ENCODE measurements at places on chromosomes 2 and 18. TPM values are rescaled to one million over a fixed set of nuclear protein-coding genes. Genes with fewer than 3 reads are reported as not detected.

GRCh38 chr2:929925-930324 is 20.7 kb upstream of the SNTG2 start:
- DNase-seq: no peak

DNA sequence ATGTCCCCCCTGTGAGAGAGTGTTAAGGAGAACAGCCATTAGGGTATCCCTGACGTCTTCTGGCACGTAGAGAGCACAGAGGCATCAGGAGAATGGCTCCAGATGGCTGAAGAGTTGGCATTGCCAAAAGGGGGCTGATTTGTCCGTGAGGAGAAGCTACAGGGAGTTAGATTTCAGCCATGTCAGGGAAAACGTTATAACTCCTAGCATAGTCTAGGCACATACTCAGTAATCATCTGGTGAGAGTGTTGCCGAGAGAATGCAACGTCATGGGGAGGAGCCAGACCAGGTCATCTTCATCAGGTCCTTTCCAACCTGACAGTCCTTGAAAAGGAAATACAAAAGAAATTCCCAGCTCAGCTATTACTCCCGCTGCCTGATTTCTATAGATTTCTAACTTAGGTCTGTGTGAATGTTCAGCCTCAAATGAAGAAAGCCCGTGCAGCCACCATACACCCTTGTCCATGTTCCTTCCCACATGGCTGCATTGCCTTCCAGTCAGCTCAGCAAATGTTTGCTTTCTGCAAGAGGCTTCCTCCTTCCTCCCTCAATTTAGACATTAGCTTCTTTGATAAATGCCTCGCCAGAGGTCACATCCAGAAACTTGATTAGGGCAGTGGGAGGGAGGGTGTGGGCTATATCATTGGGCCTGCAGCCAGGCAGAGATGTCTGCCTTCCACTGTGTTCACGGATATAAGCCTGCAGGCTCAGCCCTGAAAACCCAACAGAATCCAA is 93.0 kb downstream of the STPG4 start:
- DNase-seq: no peak

THUMPD2 gene
- 7.2 TPM for total RNA-seq

DNA sequence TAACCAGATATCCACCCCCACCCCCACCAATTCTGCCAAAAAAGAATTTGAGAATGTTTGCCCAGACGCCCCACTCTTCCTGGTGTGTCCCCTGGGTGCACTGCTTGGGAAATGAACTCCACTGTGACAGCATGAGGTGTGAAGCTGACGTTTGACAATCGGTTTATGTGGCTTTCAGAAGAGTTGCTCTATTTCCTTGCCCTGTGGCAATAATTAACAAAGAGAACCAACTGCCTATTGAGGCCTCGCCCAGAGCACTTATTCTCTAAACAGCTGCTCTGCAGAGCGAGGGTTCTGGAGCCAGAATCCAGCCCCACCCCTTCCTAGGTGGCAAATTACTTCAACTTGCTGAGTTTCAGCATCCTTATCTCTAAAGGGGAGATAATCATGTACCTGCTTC is 115.8 kb upstream of the SIX3 start:
- DNase-seq: no peak

- no peak for DNase-seq
These were observed 16.3 kb downstream of the NYAP2 start for GRCh38 chr2:225415792-225416191.

ABCA12 gene
- total RNA-seq: not detected

GRCh38 chr2:27016801-27017325 is 15.9 kb upstream of the TMEM214 start:
- DNase-seq: peak; percentile 71

FAM228B gene
- 3.5 TPM for total RNA-seq

DNA sequence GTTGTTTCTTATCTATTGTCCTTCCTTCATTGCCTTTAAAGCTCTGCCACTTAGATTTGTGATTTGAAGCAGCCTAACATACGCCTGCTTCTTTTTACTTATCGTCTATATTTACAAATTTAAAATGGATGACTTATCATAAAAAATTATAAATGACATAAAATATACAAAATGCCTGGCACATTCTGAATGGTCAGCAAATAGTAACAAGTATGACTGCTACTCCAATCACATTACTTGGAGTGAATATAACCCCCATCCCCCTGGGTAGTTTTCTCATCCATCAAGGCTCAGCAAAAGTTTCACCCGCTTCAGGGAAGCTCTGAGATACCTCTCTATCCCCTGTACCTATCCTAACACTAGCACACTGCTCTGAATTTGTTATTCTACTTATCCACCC is 708.9 kb downstream of the ERBB4 start:
- no peak for DNase-seq

DNA sequence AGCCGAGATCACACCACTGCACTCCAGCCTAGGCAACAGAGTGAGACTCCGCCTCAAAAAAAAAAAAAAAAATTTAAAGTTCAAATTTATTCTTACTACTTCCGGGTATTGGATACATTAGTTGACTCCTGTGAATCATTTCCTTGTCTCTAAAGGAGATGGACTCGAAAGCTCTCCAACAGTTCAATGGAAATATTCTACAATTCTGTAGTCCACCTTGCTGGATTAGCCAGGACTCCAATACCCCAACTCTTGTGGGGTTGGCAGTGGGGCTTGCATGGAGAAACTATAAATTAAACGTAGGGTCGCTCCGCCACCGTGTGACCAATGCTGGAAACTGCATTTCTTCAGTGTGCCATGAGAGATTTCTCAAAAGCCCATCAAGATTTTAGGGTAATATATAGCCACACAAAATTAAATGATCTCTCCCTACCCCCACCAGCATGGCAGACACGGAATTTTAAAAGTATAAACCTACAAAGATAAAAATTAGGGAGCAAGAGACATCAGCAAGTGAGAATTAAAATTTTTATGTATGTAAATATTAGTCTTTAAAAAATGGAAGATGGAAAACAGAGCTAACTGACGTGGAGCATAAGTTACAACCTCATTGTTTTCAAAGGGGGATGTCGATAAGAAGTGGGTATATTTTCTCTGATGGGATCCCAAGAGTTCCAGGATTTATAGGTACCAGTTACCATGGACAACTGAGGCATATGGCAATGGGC is 27.8 kb upstream of the GAREM2 start:
- peak; percentile 67 for DNase-seq

GRCh38 chr2:236359426-236360045 is 95.3 kb upstream of the ASB18 start:
- DNase-seq: no peak

GRCh38 chr2:121698318-121698930 is 38.3 kb downstream of the NIFK start:
- DNase-seq: no peak

DNA sequence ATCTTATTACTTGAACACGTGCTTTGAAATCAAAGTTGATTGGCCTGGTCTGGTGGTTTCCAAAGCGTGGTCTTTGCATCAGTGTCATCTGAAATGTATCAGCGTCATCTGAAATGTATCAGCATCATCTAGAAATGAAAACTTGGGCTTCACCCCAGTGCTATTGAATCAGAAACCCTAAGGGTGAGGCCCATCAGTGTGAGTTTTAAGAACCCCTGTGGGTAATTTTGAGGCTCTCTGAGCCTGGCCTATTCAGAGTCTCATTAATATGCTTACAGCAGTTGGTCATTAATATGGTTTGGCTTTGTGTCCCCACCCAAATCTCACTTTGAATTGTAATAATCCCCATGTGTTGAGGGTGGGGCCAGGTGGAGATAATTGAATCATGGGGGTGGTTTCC is 85.2 kb downstream of the NYAP2 start:
- no peak for DNase-seq
